ENCODE measurements at places on chromosomes 6 and 20.

DNA sequence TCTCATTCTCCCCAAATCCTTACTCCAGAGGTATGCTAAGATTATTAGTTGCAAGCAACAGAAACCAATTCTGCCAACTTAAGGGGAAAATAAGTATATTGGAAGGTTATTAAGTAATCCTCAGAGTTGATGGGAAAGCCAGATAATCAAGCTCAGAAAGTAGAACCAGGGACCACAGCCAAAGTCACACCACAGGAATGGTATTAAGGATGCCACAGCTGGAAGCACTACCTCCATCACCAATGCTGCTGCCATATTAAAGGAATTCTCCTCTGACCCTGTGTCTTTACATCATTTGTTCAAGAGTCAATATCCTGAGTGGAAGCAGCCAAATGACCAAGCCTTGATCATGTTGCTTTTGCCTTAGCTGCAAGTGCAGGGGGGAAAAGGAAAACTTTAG, 9.9 kb downstream of the PROCR start:
- no peak for DNase-seq

DNA sequence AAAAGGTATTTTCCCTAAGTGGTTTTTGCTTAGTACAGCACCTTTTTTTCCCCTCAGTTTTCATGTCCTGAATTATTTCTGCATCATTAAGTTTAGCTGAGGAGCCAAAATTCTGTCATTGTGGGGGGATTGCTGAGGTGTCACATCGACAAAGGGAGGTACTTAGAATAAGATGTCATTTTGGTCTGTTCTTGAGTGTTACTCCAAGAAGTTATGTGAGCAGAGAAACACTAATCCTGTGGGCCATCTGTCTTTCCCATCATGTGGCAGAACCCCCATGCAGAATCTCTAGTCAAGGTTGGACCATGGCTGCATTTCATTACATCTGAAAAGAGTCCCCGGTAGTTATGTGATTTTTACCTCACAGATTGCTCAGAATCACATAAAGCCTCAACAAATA, 167.8 kb upstream of the CENPW start:
- DNase-seq = no peak

- DNase-seq = no peak
Observed at GRCh38 chr6:36443471-36444428, 950 bp downstream of the KCTD20 start.

DNA sequence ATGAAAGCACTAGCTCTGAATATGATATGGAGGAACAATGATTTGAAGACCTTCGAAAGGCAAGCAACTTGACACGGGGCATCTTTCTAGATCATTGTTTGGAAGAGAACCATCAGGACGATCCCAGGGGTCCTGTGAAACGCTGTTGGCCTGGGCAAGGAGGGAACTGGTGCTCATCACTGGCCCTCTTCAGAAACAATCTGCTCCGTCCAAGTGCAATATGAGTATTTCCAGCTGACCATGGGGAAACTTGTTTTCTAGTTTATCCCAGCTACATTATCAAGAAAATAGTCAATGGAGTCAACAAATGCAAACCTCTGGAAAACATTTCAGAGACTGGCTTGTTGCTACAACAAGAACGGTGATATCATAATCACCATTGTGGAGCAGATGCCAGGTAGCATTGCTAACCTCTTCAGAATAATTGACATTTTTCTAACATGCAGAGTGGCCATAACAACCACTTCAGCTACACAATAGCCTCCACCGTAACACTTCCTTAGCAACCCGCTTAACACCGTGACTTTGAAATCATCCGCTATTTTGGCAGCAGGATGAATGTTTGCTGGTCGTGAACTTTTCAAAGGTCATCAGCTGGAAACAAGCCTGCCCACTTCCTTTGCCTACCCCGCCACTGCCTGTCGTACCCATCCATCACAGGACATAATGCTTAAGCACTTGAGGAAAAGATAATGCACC, 112.0 kb upstream of the PDE10A start:
- DNase-seq = peak; percentile 77

- no peak for DNase-seq
Observed at GRCh38 chr20:3910853-3911252, 21.7 kb downstream of the PANK2 start.

DNA sequence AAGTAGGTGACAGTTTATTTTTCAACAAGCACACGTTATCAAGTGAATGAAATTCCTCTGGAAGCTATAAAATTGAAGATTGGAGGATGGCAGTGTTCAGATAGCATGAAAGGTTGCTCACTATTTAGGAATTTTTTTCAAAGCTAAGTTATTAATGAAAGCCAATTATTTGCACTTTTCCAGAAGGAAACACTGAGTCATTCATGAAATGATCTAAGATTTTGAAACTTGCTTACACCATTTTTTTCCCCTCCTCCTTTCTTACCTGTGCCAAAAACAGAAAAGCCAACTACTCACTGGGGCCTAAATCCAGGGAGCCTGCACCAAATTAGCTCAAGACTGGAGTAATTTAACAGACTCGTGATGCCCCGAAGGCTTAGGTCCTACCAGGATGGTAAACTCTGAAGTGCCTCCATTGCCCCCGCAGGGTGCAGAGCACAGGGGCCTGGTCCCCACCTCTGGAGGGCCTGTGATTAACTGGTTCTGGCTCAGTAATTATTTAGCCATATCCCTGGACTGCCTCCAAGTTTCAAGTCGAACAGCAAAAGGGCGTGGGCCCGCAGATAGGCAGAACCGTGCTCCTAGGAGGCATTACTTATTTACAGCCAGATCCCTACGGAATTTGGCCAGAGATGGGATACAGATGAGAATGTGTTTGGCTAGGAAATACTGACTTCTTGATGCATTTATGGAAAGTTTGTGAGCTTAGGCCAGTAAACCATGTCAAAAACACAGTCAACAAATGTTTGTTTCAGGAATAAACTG, 28.0 kb upstream of the ZNF217 start:
- peak; percentile 83 for DNase-seq

- no peak for DNase-seq
Observed at GRCh38 chr6:6564154-6564553, 24.4 kb upstream of the LY86 start.

- peak; percentile 69 for DNase-seq
Observed at GRCh38 chr6:130676077-130676772, 151.0 kb upstream of the SMLR1 start.

DNA sequence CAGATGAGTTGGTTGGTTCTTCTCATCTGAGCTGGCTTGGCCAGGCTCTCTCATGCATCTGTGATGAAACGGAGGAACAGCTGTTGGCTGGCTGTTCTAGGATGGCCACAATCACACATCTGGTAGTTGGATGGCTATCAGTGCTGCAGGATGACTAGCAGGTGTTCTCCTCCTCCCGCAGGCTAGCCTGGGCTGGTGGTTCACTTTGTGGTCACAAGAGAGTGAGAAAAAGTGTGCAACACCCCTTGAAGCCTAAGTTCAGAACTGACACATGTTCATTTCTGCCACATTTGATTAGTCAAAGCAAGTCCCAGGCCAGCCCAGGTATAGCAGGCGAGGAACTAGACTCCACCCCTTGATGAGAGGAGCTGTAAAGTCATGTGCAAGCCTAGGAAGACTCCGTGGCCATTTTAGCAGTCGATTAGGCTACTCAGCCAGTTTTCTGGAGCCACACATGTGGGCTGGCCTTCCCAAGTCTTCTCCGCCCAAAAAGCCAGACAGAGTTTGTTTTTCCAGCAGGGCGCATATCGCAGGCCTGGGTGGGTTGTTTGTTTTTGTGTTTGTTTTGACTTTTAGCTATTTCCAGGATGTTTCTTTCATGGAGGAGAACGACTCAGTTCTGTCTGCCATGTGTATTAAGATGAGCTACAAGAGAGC, 120.8 kb downstream of the ISM1 start:
- no peak for DNase-seq

GRCh38 chr6:21158149-21158548, 435.4 kb upstream of the SOX4 start:
- DNase-seq = peak; percentile 32

DNA sequence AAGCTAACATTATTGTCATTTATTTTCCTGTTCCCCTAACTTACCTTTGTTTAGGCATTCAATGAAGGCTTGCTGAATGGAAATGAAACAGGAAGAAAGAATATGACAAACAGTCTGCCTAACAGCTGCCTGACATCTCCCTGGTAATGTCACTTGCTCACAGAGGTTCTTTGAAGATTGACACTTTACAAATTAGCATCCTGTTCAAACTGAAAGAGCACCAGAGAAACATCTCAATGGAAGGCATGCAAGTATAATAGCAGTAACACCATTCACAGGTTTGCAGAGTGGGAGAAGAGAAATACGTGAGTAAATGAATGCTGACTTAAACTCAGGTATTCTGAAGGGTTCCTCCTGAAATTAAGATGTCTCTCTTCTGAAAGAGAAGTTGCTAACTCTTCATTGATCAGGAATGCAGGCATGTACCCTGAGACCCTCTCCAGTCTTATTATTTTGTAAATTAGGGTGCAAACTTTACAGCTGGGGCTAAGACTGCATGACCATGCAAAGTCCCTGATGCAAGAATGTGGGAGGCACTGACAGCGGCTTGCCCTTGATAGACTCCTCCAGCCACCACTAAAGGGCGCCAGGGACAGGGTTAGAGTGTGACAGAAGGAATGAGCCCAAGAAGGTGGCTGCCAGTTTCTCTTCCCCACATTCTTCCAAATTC, 1.3 kb upstream of the SMLR1 start:
- no peak for DNase-seq

GRCh38 chr6:5083813-5084359, 1.3 kb upstream of the PPP1R3G start:
- peak; percentile 20 for DNase-seq

- DNase-seq = peak; percentile 74
Observed at GRCh38 chr6:80133020-80133419, 26.5 kb downstream of the BCKDHB start.

- DNase-seq = no peak
Observed at GRCh38 chr6:32462609-32463008, 22.9 kb downstream of the HLA-DRA start.

DNA sequence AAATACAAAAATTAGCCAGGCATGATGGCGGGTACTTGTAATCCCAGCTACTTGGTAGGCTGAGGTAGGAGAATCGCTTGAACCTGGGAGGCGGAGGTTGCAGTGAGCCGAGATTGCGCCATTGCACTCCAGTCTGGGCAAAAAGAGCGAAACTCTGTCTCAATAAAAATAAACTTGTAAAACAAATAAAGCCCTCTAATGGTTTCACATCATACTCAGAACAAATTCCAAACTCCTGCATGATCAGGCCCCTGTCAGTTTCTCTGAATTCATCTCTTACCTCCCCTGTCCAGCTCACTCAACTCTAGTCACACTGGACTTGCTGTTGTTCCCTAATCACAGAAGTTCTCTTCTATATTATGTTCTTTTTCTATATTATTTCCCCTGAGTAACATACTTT, 43.1 kb upstream of the SGK1 start:
- no peak for DNase-seq

DNA sequence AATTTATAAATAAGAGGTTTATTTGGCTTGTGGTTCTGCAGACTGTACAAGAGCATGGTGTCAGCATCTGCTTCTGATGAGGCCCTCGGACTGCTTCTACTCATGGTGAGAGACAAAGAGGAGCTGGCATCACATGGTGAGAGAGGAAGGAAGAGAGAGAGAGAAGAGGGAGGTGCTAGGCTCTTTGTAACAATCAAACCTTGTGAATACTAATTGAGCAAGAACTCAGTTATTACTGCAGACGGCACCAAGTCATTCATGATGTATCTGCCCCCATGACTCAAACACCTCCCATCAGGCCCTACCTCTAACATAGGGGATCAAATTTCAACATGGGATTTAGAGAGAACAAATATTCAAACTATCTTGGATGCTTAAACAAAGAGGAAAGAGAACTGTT, 6.3 kb upstream of the SIRPG start:
- DNase-seq = no peak

DNA sequence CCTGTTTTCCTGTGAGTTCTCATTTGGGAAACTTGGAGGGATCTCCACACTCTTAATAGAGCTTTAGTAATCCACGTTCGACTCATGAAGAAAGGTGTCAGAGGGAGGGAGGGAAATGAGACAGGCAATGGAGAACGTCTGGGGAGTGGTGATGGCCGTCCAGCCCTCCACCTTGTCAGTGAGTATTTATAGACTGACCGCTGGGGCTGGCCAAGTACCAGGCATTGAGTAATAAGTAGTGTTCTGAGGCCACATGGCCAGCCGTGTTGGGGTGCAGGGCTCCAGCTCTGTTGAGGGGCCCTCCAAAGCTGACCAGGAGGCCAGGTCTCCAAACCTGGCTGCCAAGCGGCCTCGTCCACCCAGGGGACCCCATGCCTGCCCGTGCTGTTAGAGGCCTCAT, 11.3 kb upstream of the DSN1 start:
- no peak for DNase-seq

DNA sequence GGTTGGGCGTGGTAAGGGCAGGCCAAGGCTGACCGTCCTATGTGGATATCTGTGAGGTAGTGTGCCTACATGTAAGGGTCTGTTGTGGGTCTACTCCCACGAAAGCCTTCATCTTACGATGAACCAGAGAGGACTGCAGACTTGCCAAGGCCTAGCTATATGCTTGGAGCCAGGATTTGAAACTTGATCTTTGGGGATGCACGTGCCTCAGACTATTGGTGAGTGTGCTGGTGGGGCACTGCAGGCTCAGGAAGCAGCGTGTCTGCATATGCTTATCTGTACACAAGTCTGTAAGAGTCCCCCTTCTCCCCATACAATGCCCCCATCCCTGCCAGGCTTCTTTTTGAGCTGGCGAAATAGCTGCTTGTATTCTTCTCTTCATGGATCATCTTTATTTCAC, 17.9 kb downstream of the PLCG1 start:
- DNase-seq = no peak

DNA sequence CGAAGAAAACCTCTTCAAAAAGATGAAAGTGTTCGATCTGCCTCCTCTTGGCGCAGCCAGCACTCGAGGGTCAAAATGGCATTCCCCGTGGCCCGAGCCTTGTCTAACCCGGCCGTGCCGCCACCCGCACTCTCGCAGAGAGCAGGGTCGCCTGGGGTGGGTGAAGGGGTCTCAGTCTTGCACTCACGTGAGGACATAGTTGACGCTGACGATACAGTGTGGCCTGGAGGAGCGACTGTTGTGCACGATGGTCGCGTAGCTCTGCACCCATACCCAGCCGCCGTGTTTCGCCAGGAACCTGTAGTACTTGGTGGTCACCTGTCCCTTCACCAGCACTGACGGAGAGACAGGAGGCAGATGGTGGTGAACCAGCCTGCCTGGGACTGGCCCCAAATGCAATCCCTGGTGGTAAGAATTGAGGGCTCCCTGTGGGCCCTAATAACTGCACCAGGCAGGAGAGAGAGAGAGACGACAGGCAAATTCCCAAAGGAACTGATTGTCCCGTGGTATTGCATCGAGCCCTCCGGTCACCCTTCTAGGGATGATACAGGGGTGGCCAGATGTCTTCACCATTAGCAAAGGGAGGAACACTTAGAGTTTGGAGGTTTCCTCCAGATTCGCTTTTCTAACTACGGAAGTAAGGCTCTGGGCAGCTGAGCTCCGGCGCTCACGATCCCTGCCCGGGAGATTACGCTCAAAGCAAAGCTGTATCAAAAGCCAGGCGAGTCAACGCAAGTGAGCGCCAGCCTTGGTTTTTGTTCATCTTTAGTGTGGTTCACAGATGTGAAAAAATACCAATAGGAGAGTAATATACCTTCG, 17.4 kb downstream of the SIM1 start:
- DNase-seq = no peak
